ENCODE measurements at places on chromosomes 5 and 9. TPM values are rescaled to one million over a fixed set of nuclear protein-coding genes. Genes with fewer than 3 reads are reported as not detected.

DNA sequence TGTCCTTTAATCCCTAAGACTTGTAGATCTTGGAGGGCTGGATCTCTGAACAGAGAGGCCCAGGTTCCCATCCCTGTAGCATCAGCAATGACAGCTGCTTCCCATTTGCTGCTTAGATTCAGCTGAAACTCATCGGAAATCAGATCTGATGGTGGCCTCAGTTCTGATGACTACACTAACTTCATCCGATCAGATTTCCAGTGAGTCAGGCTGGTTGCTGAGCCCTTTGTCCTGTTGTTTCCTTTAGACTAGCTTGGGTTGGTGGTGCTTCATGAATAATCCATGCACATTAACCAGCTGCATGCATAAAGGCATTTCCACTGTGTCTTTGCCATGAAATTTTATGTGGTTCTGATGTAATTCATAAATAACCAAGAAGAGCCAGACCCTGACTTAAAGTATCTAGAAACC is 195.2 kb upstream of the TUT7 start:
- no peak for DNase-seq

The WDR31 gene
- 0.62 TPM for total RNA-seq

The C9orf50 gene
- total RNA-seq: not detected

The GBGT1 gene
- total RNA-seq: 28.7 TPM

The CDC37L1 gene
- 8.9 TPM for total RNA-seq

DNA sequence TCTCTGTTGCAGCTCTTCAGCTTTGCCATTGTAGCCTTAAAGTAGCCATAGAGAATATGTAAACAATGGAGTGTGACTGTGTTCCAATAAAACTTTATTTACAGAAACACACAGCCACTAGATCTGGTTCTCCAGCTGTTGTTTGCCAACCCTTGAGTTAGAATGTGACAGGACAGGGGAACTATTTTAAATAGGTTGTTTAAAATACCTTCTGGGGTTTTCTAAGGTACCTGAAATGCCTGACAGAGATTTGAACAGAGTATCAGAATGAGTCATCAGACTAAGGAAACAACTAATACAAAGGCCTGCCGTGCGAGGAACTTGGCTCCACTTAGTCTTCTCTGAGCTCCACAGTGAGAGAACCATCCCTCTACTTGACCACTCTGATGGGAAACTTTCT is 85.4 kb downstream of the HSD17B4 start:
- peak; percentile 67 for DNase-seq

GRCh38 chr9:94174164-94174563 is 84.9 kb upstream of the ZNF169 start:
- DNase-seq: no peak

The ADCY2 gene
- total RNA-seq: not detected

The FYB1 gene
- 0.44 TPM for total RNA-seq

DNA sequence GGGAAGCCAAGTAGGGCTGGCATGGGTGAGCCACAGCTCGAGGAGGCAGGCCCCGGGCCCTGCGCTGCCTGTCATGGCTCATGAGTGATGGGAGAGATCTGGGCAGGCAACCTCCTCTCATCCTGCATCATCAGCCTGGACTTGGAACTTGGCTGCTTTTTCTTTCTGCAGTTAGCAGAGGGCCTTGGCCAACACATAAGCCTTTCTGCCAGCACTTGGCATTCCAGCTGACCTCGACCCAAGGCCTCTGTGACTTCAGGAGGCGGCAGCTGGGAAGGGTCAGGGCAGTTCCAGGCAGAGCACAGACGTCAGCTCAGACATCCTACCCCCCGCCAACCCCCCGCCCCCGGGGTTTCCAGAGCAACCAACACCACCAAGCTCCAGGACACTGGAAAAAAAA is 7.6 kb downstream of the S1PR3 start:
- peak; percentile 15 for DNase-seq

The FASTKD3 gene
- total RNA-seq: 9.6 TPM

The OR1J2 gene
- not detected for total RNA-seq

The LCN2 gene
- not detected for total RNA-seq

- no peak for DNase-seq
Measured at GRCh38 chr5:54589786-54590185, 72.2 kb downstream of the SNX18 start.

DNA sequence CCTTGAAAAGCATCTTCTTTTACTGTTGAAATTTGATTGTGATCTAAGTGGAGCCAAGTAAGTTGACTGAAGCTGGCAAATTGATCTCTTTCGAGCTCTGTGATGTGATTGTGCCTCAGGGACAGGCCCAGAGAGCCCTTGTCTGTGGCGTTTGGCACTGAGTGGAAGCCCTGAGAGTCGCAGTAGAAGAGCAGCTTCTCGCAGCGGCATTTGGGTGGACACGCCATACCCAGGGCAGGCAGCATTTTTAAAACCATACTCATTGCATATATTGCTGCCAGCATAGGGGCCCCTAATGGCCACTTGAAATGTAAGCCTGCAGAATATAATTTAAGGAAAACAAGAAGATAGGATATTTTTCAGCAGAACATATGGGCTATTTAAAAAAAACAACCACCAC is 894 bp downstream of the LRRTM2 start:
- no peak for DNase-seq

GRCh38 chr5:142156839-142157463 is 48.4 kb downstream of the NDFIP1 start:
- peak; percentile 29 for DNase-seq

DNA sequence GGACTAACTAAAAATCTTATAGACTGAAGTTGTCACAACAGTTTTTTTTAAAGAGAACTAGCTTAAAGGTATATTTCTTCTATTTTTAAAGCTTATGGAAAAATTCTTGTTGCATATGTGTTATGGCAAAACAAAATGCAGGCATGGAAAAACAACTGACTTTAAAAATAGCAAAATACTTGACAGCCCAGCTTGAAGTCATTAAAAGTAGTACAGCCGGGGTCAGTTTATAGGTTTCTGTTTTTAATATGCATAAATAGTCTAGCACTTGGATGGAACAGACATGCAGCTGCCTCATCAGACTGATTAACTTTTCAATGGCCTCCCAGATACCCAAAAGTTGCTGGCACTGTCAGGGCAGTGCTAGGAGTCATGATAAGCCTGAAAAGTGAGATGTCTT is 22.3 kb upstream of the ARL15 start:
- no peak for DNase-seq

The GRAMD2B gene
- 5.5 TPM for total RNA-seq

- no peak for DNase-seq
Measured at GRCh38 chr5:32842813-32843530, 131.9 kb downstream of the NPR3 start.

DNA sequence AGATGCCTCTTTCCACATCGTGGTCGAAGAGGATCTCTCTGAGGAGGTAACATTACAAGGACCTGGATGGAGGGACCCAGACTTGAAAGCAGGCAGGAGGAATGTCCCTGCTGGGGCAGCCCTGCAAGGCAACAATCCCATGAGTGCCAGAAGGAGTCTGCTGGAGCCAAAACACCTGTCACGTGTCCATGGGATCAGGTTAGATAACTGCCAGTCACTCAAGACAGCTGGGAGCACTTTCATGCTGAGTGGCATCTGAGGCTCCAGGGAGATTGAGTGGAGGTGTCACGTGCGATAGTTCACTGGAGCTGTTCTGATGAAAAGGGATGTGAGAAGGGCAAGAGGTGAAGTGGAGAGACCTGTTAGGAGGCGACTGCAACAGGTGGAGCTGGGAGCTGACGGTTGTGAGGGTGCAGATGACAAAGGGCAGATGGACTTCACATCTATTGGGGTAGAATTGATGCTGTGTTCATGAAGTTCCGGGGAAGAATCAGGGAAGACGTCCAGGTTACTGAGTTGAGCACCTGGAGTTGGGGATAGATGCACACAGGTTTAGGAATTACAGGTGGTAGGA is 68.4 kb downstream of the ICE1 start:
- no peak for DNase-seq

DNA sequence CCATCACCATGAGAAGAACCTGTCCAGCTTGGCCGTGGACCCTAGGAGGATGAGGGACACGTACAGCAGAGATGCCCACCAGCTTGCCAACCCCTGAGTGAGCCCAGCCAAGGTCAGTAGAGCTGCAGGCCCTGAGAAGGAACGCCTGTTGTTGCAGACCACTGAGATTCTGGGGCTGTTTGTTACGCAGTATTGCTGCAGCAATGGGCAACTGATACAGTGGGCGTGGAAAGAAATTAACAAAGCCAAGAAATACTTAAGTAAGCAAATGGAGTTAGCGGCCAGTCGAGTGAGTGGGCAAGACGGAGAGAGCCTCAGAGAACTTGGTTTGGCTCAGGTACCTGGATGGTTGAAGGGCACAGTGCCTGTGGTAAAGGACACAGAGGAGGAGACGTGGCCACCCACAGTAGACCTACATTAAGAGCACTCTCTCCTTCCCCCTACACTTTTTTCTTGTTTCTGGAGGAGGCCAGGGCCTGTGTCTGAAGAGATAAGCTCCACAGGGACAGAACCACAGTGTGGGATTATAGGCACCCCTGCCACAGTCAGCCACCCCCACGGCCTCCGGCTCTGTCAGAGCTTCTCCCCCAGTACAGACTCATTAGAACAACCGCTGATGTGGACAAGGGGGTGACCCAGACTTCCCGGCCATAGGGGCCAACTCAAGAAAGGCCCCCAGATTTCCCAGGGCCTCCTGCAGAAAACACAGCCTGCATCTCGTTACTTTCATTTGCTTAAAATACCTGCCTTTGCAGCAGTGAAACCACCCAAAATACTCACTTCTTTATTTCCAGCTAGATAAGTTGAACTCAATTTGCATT is 40.1 kb upstream of the GRHPR start:
- no peak for DNase-seq

GRCh38 chr5:60263346-60263745 is 369.8 kb upstream of the PDE4D start:
- DNase-seq: no peak

DNA sequence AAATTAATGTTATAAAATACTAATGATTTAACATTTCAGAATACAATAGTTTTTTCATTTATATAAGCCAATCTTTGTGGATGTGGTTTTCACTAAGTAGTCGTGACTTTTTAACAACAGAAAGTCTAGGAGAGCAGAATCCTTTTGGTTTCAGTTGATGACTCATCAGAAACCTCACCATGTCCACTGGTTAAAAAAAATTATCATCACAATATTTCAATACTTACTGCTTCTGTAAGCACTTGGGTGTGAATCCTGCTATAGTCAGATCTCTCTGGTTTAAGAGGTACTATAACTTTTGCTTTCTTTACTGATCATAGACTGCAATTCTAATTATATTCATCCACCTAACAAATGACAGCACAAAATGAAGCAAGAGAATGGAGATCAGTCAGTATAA is 77.2 kb downstream of the MRPS30 start:
- no peak for DNase-seq

The CBY3 gene
- not detected for total RNA-seq

DNA sequence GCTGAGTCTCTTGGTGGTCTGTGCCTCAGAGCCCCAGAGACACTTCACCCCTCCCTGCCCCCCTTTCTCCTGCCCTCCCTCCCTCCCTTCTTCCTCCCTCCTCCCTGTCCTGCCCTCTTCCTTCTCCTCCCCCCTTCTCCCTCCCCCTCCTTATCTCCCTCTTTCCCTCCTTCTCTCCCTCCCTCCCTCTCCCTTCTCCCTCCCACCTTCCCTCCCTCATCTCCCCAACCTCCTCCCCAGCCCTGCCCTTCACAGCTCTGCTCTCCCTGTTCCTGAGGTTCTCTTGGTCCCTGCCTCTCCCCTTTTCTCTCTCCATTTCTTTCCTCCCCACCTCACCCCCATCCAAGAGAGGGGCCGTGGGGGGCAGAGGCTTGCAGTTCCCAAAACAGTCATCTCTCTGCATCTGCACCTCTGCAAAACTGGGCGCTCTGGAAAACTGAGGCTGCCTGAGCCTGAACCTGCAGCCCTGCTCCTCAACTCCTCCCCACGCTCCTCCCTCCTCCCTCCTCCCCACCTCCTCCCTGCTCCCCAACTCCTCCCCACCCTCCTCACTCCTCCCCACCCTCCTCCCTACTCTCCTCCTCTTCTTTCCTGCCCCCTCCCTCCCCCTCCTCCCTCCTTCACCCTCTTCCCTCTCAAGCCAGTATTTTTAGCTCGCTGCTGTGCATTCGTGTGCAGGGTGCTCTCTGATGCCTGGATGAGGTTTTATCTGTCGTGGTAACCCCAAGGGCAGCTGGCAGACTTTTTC is 219.1 kb downstream of the C9orf50 start:
- DNase-seq: no peak

DNA sequence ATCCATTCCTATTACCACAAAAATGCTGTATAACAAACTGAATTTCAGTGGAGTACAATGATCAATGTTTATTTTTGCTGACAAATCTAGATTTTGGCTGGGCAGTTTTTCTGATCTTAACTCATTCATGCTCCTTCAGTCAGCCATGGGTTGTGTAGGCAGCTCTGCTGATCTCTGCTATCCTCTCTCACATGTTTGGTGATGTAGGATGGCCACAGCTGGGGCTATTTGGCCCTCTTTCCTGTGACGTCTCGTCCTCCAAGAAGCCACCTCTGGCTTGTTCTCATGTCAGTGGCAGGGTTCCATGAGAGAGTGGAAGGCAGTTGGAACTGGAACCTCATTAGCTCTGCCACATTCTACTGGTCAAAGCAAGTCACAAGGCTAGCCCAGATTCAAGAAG is 8.9 kb downstream of the NLN start:
- no peak for DNase-seq

DNA sequence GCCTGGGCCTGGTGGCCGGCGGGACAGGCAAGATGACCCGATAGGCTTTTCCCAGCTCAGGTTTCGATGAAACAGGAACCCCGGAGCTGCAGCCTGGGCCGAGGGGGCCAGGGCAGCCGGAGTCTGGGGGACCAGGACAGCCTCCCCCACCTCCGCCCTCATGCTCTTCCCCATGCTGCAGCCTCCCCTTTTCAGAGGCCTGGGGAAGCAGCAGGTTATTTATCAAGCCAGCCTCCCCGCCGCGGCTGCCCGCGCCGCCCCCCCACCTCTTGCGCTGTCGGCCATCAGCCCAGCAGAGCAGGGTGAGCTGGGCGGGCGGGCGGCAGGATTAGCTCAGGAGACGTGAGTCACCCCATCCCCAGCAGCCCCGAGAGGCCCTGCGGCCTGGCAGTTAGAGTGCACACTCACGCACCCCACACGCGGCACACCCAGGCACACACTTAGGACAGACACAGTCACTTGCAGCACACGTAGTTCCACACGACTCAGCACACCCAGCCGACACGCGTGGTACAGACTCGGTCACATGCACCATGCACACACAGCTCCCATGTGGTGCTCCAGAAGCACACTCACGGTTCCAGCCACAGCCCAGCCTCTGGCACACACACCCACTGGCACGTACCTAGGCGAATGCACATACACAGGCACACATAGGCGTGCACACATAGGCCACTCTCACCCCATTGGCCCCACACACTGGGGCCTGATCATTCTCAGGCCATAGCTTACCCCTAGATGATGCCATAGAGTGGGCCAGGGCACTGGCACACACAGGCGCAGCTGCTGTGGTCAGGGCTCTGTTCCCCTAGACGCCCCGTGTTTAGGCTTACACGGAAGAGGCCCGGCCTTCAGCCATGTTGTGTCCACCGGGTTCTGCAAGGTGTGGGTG is 13.0 kb downstream of the CXXC5 start:
- DNase-seq: peak; percentile 83

GRCh38 chr9:81231011-81231410 is 458.3 kb downstream of the TLE1 start:
- no peak for DNase-seq

The ISCA1 gene
- 22.2 TPM for total RNA-seq

The MEGF10 gene
- 0.21 TPM for total RNA-seq

GRCh38 chr5:137516251-137516797 is 17.2 kb upstream of the SPOCK1 start:
- DNase-seq: no peak

Data from endothelial cell of umbilical vein (primary cell).